ENCODE measurements at places on chromosomes 4 and X. TPM values are rescaled to one million over a fixed set of nuclear protein-coding genes. Genes with fewer than 3 reads are reported as not detected.
A peak's percentile ranks its signal among the peaks of the same experiment; 100 is the strongest.

DNA sequence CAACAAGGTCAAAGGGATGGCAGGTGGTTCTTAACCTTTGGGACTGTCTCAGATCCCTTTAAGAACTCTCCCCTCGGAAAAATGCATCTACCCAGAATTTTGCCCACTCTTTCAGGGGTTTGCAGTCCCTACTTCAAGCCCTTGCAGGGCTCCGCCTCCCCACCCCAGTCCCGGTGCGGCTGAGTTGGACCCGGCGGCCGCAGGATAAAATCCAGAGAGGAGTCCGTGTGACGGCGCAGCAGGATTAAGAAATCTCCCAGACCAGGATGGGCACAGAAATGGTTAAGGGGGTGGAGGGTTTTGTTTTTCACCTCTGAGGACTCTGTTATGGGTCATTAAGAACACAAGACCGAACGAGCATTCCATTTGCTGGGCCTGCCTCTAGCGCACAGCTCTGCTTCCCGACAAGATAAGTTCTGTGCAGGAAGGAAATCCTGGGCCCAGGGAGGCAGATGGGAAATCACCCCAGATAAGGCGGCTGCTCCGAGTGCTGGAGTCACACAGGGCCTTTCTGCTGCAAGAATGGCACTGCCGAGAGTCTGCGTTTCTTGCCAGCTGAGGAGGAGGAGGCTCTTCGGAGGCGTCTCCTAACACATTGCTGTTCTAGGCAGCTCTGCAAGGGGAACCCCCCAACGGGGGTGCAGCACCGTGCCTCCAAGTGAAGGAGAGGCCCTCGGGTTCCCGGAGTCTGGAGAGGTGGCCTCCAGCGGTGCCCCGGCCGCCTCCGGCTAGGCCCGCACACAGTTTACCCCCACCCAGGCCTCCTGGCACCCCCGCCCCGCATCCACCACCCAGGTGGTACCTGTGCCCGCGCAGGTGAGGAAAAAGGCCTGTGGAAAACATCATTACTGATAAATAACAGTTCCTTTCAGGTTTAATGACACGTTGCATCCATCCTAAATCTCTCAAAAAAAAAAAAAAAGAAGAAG, 277.6 kb downstream of the BCOR start:
- peak overlapping the region; percentile 55 for H3K4me3 ChIP-seq
- no peaks in the 10 kb centered on the region for H3K36me3 ChIP-seq
- no peak overlapping the region for H3K27ac ChIP-seq
- H3K4me1 ChIP-seq, result peaks cover 14% of the 10 kb centered on the region

GRCh38 chr4:108172231-108172752, 3.6 kb upstream of the LEF1 start:
- peaks cover 27% of the 10 kb centered on the region for H3K4me1 ChIP-seq
- no peak overlapping the region for H3K27ac ChIP-seq
- peak overlapping the region; percentile 83 for H3K4me3 ChIP-seq
- no peaks in the 10 kb centered on the region for H3K36me3 ChIP-seq

DNA sequence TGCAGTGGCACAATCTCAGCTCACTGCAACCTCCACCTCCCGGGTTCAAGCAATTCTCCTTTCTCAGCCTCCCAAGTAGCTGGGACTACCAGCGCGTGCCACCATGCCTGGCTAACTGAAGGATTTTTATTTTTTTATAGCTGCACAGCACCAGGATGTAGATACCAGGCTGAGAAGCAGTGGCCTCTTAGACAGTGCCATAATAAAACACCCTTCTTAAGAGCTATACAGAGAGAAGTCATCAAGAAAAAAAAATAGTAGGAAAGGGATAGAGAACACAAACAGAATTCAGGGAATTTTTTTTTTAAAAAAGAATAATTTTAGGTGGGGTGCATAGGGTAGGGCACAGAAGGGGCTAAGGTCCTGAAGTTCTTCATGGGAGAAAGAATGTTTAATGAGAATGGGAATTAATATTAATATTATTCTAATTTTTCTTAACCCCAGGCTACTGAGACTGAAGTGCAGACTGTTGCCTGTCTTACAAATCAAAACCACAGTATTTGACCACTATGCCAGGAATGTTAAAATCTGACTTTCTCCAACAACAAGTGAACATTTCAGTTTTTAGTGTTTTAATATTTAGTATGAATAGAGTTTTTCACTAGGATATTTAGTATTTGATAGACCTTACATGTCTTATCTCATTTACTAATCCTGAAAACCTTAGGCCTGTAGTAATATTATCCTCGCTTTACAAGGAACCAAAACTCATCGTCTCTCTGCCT, 146.7 kb downstream of the KCNIP4 start:
- H3K27me3 ChIP-seq, result no peaks in the 10 kb centered on the region
- no peak overlapping the region for H3K4me3 ChIP-seq
- peak overlapping the region; percentile 80 for H3K27ac ChIP-seq
- DNase-seq, result no peak
- H3K36me3 ChIP-seq, result no peaks in the 10 kb centered on the region
- H3K4me1 ChIP-seq, result peaks cover 26% of the 10 kb centered on the region

- H3K27me3 ChIP-seq, result no peaks in the 10 kb centered on the region
- peaks cover 28% of the 10 kb centered on the region for H3K36me3 ChIP-seq
- no peak overlapping the region for H3K4me3 ChIP-seq
- no peak for DNase-seq
These were observed 74.9 kb downstream of the NSG1 start for GRCh38 chr4:4461850-4462249.

GRCh38 chr4:57044996-57045395, 65.2 kb downstream of the IGFBP7 start:
- no peaks in the 10 kb centered on the region for H3K27me3 ChIP-seq
- DNase-seq, result no peak
- peaks cover 47% of the 10 kb centered on the region for H3K36me3 ChIP-seq
- peak overlapping the region; percentile 17 for H3K4me3 ChIP-seq

- H3K36me3 ChIP-seq, result no peaks in the 10 kb centered on the region
- H3K4me1 ChIP-seq, result peaks cover 6% of the 10 kb centered on the region
- peaks cover 1% of the 10 kb centered on the region for H3K27me3 ChIP-seq
These were observed 2.9 kb upstream of the MSL3 start for GRCh38 chrX:11754958-11755645.

DNA sequence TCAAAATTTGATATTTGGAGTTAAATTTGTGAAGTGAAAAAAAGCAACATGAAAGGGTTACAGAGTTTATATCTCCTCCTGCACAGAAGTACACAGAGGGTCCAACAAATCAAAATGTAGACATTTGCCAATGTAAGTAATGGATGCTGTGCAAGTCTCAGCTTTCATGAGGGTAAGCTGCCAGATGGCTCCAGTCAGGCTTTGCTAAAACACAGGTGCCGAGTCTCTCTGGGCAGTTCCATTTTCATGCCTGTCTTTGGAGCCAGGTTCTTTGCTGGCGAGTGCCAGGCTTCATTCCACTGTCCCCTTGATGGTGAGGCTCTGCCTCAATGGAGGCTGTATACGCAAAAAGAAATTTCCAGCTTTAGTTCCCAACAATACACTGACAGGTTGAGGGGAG, 27.9 kb downstream of the SLC4A4 start:
- peaks cover 4% of the 10 kb centered on the region for H3K36me3 ChIP-seq
- no peak overlapping the region for H3K4me3 ChIP-seq
- H3K4me1 ChIP-seq, result no peaks in the 10 kb centered on the region
- peaks cover 10% of the 10 kb centered on the region for H3K27me3 ChIP-seq
- no peak for DNase-seq
- H3K27ac ChIP-seq, result no peak overlapping the region

DNA sequence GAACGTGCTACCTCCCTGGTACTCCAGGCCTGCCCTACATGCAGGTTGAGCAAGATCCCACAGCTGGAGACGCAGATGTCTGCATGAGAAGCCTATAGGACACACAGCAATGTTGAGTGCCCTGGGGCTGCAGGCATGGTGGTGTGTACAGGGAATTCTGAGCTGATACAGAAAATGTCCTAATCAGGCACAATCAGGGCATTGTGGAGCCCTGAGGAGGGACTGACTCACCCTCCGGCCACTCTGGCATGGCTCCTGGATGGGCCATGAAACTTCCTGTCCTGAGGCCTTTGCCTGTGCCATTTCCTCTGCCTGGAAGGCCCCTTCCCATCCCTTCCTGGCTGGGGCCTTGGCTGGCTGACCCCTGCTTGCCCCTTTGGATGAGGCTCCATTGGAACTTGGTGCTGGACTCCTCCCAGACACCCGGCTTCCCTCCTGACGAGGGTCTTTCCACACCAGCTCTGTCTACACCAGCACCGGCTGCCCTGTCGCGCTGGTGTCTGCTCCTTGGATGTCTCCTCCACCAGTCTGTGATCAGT, 16.7 kb upstream of the AFAP1 start:
- H3K36me3 ChIP-seq, result peaks cover under 1% of the 10 kb centered on the region

- H3K4me1 ChIP-seq, result peaks cover 54% of the 10 kb centered on the region
- no peak for DNase-seq
- no peak overlapping the region for H3K4me3 ChIP-seq
- H3K36me3 ChIP-seq, result no peaks in the 10 kb centered on the region
- H3K27ac ChIP-seq, result no peak overlapping the region
These were observed 128.0 kb upstream of the SLC4A4 start for GRCh38 chr4:71210823-71211222.

DNA sequence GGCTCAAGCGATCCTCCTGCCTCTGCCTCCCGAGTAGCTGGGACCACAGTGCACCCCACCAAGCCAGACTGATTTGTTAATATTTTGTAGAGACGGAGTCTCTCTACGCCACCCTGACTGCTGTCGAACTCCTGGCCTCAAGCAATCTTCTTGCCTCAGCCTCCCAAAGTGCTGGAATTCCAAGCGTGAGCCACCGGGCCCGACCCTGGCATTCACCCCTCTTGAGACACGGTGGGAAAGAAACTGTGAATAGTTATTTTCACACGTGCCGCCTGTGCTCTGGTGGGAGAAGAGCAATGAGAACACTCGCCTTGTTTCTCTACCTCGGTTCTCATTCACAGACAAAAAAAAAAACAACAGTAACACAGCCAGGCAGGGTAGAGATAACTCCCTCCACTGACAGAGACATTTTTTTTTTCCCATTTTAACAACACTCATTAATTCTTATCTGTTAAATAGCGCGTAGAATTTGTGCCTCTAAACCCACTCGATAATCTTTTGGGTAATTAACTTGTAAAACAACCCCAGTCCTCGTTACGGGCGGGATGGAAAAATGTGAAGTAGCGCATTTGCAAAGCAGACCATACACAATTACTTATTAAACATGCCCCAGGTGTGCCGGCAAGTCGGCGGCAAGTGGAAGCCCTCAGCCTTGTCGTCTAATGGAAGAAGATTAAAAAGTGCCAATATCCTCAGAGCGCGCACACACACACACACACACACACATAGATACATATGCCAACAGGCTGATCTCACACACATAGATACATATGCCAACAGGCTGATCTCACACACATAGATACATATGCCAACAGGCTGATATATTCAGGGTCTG, 103.3 kb downstream of the DHRSX start:
- H3K27me3 ChIP-seq, result no peaks in the 10 kb centered on the region
- peaks cover 10% of the 10 kb centered on the region for H3K36me3 ChIP-seq
- H3K4me3 ChIP-seq, result no peak overlapping the region

DNA sequence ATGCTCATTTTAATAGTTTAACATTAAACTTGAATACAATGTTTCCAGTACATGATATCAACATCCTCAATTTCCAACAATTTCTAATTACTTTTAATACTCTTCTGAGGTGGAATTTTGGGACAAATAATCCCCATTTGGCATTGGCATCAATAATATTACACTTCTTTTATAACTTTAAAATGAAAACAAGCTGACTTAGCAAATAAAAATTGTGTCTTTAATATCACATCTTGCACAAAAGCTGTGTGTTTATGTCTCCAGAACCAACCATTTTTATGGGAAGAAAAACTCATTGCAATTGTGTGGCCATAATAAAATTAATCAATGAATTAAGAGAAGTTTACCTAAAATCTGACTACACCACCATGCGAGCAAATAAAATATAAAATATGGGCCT, 2552.6 kb downstream of the PCDH7 start:
- H3K27me3 ChIP-seq, result no peaks in the 10 kb centered on the region
- no peak overlapping the region for H3K4me3 ChIP-seq
- no peaks in the 10 kb centered on the region for H3K4me1 ChIP-seq
- no peak overlapping the region for H3K27ac ChIP-seq
- no peak for DNase-seq
- H3K36me3 ChIP-seq, result no peaks in the 10 kb centered on the region

The CFAP47 gene
- not detected for total RNA-seq

The PASD1 gene
- not detected for total RNA-seq

The SLITRK4 gene
- 2.1 TPM for total RNA-seq

The ERVMER34-1 gene
- total RNA-seq, result 1.4 TPM

The AGTR2 gene
- not detected for total RNA-seq

The CLDN24 gene
- not detected for total RNA-seq

The PROM1 gene
- total RNA-seq, result 0.10 TPM

The PWWP3B gene
- total RNA-seq, result 2.1 TPM

Data from chondrocyte (in vitro differentiated cells).